ENCODE measurements at places on chromosomes 6 and 20.

DNA sequence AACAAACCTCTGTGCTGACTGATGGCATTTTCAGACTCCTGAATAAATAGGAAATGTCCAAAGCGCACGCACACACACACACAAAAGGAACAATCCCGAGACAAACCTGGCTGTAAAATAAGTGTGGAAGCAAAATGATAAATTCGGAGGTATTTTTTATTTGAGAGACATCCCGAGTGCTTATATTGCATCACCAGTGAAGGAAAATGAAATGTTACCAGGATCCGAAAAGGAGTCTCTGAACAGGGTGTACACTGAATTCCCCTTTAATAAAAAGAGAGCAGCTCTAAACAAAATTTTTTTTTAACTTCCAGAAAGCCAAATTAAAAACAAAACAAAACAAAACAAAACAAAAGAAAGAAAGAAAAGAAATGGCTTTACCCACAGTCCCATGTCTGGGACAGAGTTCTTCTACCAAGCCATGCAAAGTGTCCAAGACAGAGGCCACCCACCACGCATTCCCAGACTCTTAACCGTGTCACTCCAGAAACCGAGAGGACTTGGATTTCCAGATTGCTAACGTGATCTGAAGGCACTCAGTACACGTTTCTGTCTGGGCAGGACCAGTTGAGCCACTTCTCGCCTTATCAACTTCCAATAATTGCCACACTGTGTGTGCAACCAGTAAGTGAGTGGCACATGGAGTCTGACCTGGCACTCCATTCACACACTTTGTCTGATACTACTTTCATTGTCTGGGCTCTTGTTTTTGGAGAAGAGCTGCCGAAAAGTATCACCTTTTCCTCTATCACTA is 817 bp downstream of the ME1 start:
- peak; percentile 76 for DNase-seq

DNA sequence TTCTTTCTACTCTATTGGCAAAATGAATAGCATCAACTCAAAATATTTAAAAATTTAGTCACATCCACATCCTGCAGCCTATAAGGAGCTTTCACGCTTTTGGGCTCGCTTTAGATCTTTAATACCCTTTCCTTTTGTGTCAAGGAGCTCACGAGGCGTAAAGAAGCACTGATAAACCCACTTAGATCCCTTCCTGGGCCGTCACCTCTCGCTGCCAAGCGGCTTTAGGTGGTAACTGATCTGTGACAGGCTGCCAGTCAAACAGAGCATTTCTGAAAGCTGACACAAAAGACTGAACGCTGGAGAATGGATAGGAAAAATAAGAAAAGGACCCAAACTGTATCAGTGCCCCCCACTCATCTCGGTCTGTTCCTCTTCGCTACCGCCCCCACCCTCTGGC is 385.7 kb upstream of the MMS22L start:
- no peak for DNase-seq

GRCh38 chr6:122438975-122439374 is 32.6 kb downstream of the SERINC1 start:
- no peak for DNase-seq

DNA sequence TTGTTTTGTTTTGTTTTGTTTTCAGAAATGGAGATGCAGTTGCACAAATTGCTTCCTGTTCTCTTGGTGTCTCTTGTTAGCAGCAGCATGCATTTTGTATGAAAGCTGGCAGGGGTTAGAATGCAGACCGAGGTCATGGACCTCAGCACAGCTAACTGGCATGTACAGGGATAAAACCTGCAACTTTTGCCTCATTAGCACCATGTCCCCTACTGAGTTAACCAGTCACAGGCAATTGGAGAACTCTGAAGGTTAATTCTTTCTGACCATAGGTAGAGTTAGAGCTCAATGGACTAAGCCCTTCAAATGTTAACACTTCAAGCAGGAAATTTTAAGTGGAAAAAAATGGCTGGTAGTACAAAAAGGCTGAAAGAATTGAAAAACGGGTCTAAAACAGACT is 377.1 kb downstream of the ADGRB3 start:
- DNase-seq, result no peak

DNA sequence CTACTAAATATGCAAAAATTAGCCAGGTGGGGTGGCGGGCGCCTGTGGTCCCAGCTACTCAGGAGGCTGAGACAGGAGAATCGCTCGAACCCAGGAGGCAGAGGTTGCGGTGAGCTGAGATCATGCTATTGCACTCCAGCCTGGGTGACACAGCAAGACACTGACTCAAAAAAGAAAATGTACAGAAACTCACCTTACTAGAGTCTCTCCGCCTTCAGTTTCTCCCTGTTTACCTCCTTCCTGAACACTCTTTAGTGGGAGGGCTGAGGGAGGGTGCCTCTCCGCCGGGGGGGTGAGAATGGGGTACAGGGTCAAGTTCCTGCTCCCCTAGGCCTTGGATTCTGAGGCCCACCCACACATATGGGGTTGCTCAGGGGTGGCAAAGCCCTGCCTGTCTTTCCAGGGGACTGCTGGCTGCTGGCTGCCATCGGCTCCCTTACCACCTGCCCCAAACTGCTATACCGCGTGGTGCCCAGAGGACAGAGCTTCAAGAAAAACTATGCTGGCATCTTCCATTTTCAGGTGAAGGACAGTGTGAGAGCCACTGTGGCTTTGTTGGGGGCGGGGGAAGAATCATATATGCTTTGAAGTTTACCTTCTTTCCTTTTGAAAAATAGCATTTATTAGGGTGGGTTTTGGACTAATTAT is 13.4 kb downstream of the CAPN11 start:
- no peak for DNase-seq

DNA sequence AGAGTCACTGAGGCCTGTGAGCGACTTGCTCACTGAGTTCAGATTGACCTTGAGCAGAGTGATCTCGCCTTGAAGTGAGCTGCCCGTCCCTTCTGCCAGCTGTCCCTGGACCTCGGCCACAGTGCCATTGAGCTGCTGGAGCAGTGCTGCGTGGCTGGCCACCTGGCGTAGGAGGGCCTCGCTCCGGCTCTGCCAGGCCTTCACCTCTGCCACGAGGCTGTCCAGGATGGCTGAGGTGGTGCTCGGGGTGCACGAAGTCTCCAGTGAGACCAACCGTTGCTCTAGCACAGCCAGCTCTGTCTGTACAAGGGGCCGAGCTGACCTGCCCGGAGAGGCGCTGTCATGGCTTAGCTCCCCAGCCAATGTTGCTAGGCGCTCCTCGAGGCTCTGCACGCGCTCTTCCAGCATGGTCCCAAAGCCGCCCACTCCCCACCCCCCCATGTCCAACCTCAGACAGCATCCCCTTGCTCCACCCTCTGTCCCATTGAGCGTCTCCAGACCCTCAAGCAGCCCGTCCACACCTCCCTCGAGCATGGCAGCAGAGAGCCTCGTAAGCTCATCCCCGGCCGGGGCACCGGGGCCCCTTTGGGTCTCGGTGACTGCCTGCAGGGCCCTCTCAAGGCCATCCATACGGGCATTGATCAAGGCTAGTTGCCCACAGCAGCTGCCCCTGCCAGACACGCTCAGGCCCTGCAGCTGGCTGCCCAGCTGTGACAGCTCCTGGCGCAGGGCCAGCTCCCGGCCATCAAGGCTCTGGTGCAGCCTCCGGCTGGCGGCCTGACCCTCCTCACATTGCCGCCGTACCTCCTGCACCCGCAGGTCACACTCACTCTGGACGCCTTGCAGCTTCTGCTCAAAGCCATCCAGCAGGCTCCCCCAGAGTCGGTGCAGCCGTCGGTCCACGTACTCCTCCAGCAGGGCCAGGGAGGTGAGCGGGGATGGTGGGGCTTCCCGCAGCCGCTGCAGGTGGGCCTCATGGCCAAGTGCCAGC is 4.6 kb downstream of the EMILIN3 start:
- DNase-seq, result no peak

- no peak for DNase-seq
Measured at GRCh38 chr6:84258866-84259265, 31.4 kb upstream of the CEP162 start.

GRCh38 chr20:25619514-25619913 is 4.3 kb downstream of the NANP start:
- DNase-seq, result no peak

- peak; percentile 52 for DNase-seq
Measured at GRCh38 chr6:42197555-42198362, 3.0 kb upstream of the GUCA1B start.

GRCh38 chr6:159762681-159763293 is 942 bp downstream of the ACAT2 start:
- peak; percentile 28 for DNase-seq

DNA sequence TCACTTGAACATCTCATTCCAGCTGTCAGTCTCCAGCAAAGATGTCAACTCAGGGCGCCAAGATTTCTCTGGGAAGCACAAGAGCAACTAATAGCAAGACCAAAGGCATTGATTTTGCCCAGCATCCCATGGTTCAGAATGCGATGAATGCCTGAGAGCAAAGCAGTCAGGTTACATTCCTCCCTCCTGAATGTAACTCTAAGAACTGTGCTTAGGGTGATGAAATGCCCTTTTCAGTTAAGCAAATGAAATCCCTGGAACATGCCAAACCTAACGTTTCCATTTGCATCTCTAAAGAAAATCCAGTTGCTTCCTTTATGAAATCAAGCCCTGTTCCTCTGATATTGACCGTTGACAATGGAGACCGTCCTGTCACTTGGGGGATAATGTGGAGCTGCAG is 224.0 kb upstream of the PLN start:
- DNase-seq, result no peak

- DNase-seq, result no peak
Measured at GRCh38 chr6:73180076-73180738, 45.1 kb downstream of the KHDC1L start.

- no peak for DNase-seq
Measured at GRCh38 chr20:46789339-46790028, 80.0 kb downstream of the SLC2A10 start.

DNA sequence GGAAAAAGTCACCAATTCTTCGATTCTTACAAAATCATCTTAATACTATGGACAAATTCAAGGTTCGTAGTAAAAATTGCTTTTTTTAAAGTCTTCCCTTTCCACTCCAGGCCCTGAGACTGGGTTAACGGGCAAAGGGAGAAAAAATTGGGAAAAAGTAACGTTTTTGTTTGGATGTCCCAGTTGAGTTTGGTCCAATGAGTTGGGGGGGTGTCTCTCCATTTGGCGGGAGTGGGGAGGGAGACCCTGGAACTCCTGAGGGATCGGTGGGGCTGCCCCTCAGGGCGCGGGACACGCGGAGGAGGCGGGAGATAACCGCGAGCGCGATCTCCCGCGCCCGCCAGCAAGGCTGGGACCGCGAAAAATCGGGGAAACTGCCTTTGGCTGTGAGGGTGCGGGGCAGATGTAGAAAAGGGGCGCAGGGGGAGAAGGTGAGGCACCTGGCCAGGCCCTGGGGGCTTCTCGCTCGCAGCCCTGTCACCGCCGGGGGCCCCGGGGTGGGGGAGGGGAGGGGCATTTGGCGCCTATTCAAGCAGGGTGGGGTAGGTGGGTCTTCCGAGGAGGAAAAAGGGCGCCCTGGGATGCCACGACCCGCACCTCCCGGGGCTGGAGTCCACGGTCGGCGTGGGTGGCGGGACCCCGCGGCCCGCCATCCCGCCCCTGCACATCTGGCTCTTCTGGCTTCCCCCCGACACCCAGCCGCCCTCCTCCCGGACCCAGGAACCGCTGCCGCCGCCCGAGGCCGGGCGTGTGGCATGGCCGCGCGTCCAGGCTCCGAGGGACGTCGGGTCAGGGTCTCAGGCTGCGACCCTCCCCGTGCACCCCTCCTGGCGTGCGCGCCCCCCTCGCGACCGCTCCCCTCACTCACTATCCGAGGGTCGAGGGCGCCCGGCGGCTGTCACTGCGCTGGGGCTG is 595 bp downstream of the FBXO5 start:
- DNase-seq, result peak; percentile 22

DNA sequence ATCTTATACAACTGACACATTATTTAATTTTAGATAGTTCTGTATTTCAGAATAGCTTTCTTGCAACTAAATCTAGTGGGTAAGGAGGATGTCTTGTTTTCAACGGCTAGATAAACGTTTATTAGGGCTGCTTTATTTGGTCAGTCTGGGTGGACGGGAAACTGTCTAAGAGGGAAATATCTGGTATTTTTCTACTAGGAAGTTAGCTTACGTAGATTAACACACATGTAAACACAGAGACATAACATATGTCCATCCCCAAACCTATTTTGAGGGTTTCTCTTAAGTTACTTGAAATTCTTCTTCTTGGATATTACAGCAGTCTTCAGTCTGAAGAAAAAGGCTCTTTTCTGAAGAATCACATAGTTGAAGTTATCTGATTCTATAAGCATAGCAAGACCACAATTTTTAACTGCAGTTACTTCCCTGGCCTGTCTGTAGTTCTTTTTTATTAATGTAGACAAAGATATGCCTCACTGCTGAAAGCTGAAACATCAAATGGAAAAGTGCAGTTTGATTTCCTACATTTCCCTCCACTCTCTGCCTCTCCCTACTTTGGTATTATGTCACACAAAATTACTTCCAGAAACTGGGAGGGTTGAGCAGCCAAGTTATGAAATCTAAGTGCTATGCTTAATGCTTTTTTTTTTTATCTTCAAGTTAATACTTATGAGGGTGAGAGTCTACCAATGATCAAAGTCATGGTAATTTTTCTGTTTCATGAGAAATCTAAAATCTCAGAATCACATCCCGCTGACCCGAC is 37.4 kb downstream of the PLAGL1 start:
- no peak for DNase-seq

GRCh38 chr6:2909718-2910117 is 6.6 kb upstream of the SERPINB9 start:
- no peak for DNase-seq

- DNase-seq, result no peak
Measured at GRCh38 chr6:31968791-31969711, 2.9 kb downstream of the DXO start.

DNA sequence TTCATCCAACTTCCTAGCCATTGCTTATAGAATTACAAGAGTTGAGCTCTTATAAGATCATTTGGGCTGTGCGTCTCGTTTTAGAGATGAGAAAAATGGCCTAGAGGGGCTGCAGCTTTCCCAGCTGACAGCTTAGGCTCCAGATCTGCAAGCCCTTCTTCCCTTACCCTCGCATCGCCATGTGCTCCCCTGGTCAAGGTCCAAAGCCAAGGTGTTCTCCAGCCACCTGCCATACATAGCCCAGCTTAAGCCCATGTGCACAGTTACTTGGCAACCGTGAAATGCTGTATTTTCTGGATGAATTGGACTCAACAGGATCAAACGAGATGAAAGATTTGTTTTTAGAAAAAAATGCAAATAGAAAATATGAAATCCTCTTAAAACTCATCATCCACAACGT is 7.9 kb downstream of the MAP3K4 start:
- no peak for DNase-seq

- no peak for DNase-seq
Measured at GRCh38 chr6:79410806-79411205, 126.4 kb downstream of the LCA5 start.

Measured in HT-29 (cell line).